ENCODE measurements at places on chromosomes 1 and 21. TPM values are rescaled to one million over a fixed set of nuclear protein-coding genes. Genes with fewer than 3 reads are reported as not detected.

C1orf174 gene
- 14.1 TPM for total RNA-seq

CR1L gene
- total RNA-seq = not detected

RORC gene
- 11.3 TPM for total RNA-seq

FAM163A gene
- total RNA-seq = 0.65 TPM

OR6N1 gene
- not detected for total RNA-seq

TCHH gene
- not detected for total RNA-seq

GJA4 gene
- 23.0 TPM for total RNA-seq

LRRC41 gene
- 35.8 TPM for total RNA-seq

SPATA17 gene
- 1.1 TPM for total RNA-seq

A3GALT2 gene
- not detected for total RNA-seq

CYP2J2 gene
- 76.4 TPM for total RNA-seq

BGLAP gene
- 0.32 TPM for total RNA-seq

AMIGO1 gene
- 18.3 TPM for total RNA-seq

FTCD gene
- 1.2 TPM for total RNA-seq

RAB42 gene
- total RNA-seq = 1.6 TPM

DDAH1 gene
- 8.3 TPM for total RNA-seq

OR2T29 gene
- not detected for total RNA-seq

CHAF1B gene
- total RNA-seq = 1.3 TPM

KIAA0040 gene
- 22.8 TPM for total RNA-seq

SPRR1A gene
- not detected for total RNA-seq

CAPN8 gene
- total RNA-seq = not detected

PBXIP1 gene
- total RNA-seq = 55.9 TPM

PLA2G2D gene
- not detected for total RNA-seq

SLC35F3 gene
- not detected for total RNA-seq

LINGO4 gene
- 0.68 TPM for total RNA-seq

PLD5 gene
- total RNA-seq = not detected

G0S2 gene
- 460 TPM for total RNA-seq

CD84 gene
- 3.4 TPM for total RNA-seq

AGO1 gene
- 17.5 TPM for total RNA-seq

LCE1E gene
- total RNA-seq = not detected

PTGS2 gene
- 0.32 TPM for total RNA-seq

BEST4 gene
- total RNA-seq = not detected

TTC22 gene
- total RNA-seq = not detected

TEDDM1 gene
- not detected for total RNA-seq

NRAS gene
- total RNA-seq = 7.2 TPM

PRDM16 gene
- total RNA-seq = 12.8 TPM
